Cerebellum (tissue), 4 donors: ENCODE measurements at places on chromosomes 12 and 14. TPM values are rescaled to one million over a fixed set of nuclear protein-coding genes. Genes with fewer than 3 reads are reported as not detected.

TSPAN19 gene
- total RNA-seq = 1.9 TPM

PLXNC1 gene
- 105 TPM for total RNA-seq

HPD gene
- total RNA-seq = not detected

TSHR gene
- 1.5 TPM for total RNA-seq

OR6C65 gene
- total RNA-seq = not detected

CIROP gene
- not detected for total RNA-seq

ANO4 gene
- 44.3 TPM for total RNA-seq

DNAH10 gene
- total RNA-seq = 2.1 TPM

CYP46A1 gene
- total RNA-seq = 6.1 TPM

ARID2 gene
- total RNA-seq = 73.3 TPM

PPM1H gene
- total RNA-seq = 26.5 TPM

FSCB gene
- 0.18 TPM for total RNA-seq

DNA sequence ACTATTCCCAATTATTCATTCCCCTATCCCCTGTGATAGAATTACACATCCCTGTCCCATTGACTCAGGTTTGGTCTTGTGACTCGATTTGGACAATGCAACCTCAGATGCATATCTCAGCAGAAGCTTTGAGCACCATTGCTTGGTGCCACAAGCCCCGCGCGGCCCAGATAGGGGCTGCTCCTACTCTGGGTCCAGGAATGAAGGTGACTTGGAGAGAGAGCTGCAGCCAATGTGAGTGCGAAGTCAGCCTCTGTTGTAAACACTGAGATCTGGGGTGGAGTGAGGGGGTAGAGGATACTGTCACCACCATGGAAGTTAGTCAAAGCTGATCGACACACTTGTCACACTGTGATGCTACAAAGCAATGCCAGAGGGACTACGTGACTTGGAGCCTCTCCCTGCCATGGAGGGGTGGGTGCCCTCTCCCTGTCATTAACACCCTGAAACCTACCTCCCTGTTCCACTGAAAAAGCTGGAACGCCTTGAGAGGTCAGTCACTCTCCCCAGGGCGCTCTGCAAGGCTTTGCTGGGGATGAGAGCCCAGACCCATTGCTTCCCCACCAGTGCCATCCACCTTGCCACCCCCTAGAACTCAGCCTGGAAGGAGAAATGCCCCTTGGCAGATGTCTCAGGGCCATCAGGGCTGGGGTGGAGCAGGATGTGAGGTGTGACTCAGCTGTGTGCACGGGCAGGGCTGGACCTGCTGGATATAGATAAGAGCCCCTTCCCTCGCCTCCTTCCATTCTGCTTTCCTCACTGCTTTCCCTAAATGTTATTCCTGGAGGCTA, 6.6 kb upstream of the PLEK2 start:
- DNase-seq = no peak

DNA sequence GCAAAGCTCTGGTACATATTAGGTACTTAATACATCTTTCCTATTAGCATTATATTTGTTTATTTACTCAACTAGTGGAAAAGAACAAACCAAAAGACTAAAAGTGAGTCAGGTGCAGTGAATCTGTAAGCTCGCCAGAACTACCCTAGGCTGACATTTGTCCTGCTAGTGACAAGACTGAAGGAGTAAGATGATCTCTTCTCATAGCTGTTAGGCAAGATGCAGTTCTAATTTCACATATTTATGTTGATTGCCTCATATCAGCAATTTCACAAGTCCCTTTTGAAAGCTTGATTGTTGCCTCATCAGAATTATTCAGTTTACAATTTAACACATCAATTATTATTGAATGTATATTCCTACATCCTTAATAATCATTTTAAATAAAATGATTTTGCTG, 293.0 kb upstream of the NAV3 start:
- DNase-seq = no peak

- no peak for DNase-seq
These were observed 5.2 kb upstream of the VDR start for GRCh38 chr12:47909839-47910465.

- DNase-seq = no peak
These were observed 9.5 kb downstream of the TRMT61A start for GRCh38 chr14:103538291-103539055.

DNA sequence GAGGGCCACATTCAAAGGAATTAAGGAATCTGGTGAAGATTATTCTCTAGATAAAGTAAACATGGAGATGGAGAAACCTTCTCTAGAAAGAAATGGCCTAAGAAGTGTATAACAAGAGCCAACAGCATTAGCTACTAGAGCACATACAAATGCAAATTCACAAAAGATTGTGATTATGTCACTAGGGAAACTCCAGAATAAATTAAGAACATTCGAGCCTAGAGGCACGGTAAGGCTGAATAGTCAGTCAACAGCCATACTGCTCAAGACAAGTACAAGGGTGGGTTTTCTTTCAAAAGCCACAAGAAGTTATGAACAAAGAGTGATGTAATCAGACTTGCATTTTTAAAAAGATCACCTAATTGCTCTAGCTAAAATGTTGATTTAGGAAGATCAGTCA, 25.4 kb downstream of the PPP4R3A start:
- no peak for DNase-seq

DNA sequence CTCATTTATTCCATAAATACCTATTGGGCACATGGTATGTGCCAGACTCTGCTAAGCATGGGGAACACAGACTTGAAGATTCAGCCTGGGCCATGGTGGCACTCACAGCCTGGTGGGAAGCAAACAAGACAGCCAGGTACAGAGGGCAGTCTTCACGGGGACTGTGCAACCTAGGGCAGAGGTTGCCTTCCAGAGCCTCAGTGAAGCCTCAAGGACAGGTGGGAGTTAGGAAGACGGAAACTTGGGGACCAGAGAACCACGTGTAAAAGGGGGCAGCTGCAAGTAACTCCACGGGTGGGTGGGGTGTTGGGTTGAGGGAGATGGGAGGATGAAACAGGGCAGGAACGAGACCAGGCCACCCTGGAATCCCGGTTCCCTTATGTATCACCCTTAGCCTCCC, 980 bp upstream of the LTBR start:
- DNase-seq = no peak

- DNase-seq = no peak
These were observed 97.3 kb upstream of the GSC start for GRCh38 chr14:94867209-94867608.

DNA sequence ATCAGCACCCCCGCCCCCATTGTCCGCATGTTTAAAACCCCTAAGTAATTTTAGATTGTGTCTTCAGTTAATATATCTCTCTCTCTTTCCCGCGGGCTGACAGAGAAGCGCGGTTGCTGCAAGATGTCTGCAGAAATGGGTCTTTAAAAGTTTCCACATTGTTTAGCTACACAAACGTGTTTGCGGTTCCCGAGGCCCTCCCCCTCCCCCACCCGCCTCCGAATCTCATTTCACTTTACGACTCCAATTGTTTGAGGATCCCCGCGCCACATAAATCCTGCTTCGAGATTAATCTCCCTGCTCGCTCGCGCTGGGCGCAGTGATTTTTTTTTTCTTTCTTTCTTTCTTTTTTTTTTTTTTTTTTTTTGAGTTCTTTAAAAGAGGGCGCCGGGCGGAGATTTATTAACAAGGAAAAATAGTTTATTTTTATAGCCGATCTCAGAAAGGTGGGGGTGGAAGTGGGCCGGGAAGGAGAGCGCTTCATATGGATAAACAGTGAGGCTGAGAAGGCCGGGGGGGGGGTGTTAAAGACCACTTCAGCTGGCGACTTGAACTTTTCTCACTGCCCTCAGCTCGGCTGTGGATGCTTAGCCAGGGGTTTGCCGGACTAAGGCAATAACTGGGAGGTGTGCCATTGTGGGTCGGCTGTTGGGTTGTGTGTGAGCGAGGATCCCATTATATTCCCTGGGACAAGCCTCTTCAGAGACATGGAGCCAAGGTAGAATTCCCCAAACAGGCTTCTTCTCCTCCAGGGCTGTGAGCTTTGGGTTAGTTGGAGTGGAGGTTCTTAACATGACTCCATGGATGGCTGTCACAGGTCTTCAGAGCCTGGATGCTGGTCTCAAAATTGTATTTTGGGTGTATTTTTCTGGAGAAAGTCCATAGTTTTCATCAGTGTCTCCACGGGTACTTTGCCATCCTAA, 39.7 kb upstream of the TBX5 start:
- DNase-seq = no peak

DNA sequence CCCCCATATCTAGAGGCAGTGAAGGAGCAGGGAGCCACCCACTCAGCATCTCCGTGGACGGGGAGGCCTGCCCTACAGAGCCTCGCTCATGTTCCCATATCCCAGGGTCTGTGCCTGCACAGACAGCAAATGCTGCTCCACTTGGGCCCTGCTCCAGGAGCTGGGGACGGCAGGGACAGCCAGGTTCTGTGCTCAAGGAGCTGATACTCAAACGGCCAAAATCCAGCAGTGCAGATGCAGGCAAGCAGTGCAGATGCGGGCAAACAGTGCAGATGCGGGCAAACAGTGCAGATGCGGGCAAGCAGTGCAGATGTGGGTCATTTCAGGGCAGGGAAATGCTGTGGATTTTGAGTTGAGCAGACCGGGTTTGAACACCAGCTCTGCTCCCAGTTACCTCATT, 6.2 kb upstream of the SERPINA12 start:
- no peak for DNase-seq

- no peak for DNase-seq
These were observed 56.5 kb downstream of the KDM2B start for GRCh38 chr12:121524196-121524916.

- DNase-seq = no peak
These were observed 111.9 kb downstream of the STAB2 start for GRCh38 chr12:103698752-103699560.

GRCh38 chr14:29853272-29853671, 74.4 kb downstream of the PRKD1 start:
- DNase-seq = no peak

DNA sequence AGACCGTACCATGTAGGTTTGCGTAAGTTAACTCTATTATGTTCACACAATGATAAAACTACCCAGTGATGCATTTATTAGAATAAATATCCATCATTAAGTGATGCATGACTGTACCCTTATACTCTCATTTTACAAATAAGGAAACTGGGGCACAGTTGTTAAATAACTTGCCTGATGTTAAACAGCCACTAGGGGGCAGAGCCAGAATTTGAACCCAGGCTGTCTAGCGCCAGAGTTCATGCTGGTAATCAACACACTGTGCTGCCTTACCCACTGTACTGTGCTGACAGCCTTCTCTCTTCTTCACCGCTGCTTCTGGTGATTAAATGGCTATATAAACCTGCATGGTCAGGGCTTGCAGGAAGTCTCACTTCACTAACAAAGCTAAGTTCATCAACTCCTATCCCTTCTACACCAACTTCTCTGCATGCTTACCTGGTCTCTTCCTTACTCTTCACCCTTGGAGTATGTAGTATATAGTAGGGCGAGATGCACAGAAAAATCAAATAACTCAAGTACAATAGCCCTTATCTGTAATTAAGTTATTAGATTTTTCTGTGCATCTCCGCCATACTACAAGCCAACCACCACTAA, 43.6 kb upstream of the APPL2 start:
- no peak for DNase-seq

- DNase-seq = peak; percentile 90
These were observed at the start of gene SLC6A15 for GRCh38 chr12:84912198-84913128. Gene SLC6A15 (minus strand): TSS chr12:84912799. CDS start chr12:84892120, 20,679 bp downstream.

DNA sequence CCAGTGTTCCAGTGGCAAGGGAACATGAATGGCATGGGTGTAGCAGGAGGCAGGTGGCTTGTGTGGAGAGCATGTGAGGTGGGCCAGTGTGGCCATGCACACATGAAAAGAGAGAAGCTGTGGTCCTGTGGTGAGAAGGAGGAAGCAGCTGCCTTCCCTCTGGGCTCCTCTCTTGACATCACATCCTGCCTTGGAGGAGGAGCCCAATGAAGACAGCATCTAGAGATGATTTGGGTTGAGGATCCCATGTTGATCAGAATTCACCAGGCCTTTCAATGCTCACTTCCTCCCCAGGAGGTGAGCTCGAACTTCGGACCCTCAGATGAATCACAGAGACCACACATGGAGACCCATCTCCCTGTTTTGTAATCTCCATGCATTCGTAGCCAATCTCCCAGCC, 82.6 kb downstream of the LRRC74A start:
- no peak for DNase-seq

- no peak for DNase-seq
These were observed 291.7 kb upstream of the FAR2 start for GRCh38 chr12:28857369-28857768.

GRCh38 chr12:128852885-128853599, at the start of gene GLT1D1:
Gene GLT1D1 (plus strand): TSS chr12:128853478. CDS start chr12:128853582, 104 bp downstream.
- DNase-seq = no peak

GRCh38 chr12:45685680-45686079, 43.8 kb upstream of the ARID2 start:
- no peak for DNase-seq

DNA sequence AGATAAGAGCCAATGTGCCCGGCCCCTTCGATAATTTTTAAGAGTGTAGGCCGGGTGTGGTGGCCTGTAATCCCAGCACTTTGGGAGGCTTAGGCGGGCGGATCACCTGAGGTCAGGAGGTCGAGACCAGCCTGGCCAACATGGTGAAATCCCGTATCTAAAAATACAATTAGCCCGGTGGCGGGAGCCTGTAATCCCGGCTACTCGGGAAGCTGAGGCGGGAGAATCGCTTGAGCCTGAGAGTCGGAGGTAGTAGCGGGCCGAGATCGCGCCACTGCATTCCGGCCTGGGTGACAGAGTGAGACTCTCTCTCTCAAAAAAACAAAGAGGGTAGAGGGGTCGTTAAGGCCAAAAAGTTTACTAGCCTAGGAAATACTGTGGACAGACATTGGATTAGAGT, 2.6 kb downstream of the KRAS start:
- DNase-seq = no peak

- no peak for DNase-seq
These were observed 271.1 kb downstream of the CCER1 start for GRCh38 chr12:90683871-90684270.

DNA sequence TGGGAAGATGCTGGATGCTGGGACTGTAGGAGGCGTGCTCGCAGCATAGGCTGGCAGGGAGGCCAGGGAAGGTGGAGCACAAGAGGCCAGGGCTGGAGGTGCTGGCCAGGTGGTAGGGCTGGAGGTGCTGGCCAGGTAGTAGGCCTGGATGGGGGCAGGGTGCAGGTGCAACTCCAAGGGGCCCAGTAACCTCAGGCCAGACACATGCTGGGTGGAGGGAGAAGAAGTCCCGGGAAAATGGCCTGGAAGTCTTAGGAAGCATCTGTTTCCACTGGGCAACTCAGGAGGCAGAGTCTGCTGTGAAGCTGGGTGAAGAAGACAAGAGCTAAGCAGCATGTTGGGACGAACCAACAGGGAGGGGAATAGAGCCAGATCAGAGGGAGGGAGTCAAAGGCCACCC, 665.2 kb downstream of the BCL11B start:
- no peak for DNase-seq
